Left cardiac atrium (tissue), 4 donors: ENCODE measurements at places on chromosomes 7 and 10. TPM values are rescaled to one million over a fixed set of nuclear protein-coding genes. Genes with fewer than 3 reads are reported as not detected.
A peak's percentile ranks its signal among the peaks of the same experiment; 100 is the strongest.

GRCh38 chr10:52864201-52865106 is 91.9 kb upstream of the MBL2 start:
- peak; percentile 45 for DNase-seq

GRCh38 chr7:132333301-132333700 is 243.0 kb downstream of the PLXNA4 start:
- peak; percentile 47 for DNase-seq

DNA sequence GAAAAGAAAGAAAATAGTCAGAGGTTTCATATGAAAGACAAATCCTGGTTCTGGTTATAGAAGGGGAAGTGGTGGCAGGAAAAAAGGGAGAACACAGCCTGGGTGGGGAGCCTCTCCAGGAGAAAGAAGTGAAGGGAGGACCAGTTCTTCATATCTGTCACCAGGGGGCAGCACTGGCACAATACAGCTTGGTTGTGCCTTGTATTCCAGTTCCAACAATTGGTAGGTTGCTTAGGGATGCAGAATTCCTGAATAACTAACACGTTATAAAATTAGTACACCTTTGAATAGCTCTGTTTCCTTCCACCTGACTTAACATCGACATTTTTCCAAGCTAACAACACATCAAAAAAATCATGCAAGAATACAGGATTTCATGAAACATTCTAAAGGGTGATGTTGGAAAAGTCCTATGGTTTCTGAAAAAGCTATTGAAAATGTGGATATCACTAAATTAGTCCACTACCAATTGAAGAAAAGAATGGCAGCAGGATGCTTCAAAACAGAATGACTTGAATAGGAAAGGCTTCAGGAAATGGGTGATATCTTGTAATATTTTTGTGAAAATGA is 52.9 kb downstream of the CYP26A1 start:
- DNase-seq, result no peak

DNA sequence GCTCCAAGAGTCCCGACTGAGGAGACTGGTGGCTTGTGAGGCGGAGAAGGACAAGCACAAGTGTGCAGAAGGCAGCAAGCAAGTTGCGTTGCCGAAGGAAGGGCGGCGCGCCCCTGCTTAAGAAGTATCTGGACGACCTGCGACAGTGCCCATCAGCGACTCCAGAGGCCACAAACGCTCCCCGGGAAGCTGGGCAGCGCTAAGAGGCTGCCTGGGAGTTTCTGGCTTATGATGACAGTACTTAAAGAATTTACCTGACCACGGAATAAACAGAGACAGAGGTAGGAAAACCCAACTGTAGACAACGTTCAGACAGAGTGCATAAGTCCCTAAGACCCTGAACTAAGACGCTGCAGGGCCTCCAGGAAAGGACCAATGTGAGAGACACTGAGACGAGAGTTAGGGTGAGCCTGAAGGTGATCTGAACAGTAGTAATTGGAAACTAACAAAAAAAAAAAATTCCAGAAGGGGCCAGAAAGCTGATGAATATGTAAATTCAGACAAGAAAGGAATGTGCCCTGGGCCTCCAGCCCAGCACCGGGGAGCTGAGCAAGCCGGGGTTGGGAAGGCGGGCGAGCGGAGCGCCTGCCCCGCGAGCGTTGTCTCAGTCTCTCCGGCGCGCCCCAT is 1.0 kb downstream of the OSBPL3 start:
- DNase-seq, result no peak

- DNase-seq, result no peak
These were observed 913 bp upstream of the NPC1L1 start for GRCh38 chr7:44541876-44542610.

GRCh38 chr7:18445916-18446520 is 49.5 kb upstream of the HDAC9 start:
- no peak for DNase-seq

The KLF14 gene
- total RNA-seq, result not detected

DNA sequence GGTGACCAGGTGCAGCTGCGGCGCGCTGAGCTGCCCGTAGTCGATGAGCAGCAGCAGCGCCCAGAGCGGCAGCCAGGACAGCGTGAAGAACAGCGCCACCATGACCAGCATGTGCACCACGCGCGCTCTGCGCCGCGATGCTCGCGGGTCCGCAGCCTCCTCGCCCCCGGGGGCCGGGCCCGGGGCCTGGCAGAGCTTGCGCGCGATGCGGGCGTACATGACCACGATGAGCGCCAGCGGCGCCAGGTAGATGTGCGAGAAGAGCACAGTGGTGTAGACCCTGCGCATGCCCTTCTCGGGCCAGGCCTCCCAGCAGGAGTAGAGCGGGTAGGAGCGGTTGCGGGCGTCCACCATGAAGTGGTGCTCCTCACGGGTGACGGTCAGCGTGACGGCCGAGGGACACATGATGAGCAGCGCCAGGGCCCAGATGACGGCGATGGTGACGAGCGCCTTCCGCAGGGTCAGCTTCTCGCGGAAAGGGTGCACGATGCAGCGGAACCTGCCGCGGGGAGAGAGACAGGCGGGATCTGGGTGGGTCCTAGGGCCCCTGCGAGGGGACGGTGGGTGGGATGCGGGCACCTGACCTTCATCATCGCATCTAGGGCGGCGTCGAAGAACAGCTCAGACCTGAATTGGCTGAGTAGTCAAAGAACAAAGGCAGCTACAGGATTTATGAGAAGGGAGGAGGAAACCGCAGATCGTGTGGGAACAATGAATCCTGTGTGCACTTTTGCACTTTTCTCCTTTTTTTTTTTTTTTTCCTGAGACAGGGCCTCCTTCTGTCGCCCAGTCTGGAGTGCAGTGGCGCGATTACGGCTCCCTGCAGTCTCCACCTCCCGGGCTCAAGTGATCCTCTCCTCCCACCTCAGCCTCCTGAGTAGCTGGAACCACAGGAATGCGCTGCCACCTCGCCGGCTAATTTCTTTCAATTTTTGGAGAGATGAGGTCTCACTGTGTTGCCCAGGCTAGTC is 22.4 kb upstream of the PPA1 start:
- DNase-seq, result no peak

The CFAP46 gene
- total RNA-seq, result 1.7 TPM

- no peak for DNase-seq
These were observed 139.6 kb downstream of the TSPAN12 start for GRCh38 chr7:120718361-120718760.

DNA sequence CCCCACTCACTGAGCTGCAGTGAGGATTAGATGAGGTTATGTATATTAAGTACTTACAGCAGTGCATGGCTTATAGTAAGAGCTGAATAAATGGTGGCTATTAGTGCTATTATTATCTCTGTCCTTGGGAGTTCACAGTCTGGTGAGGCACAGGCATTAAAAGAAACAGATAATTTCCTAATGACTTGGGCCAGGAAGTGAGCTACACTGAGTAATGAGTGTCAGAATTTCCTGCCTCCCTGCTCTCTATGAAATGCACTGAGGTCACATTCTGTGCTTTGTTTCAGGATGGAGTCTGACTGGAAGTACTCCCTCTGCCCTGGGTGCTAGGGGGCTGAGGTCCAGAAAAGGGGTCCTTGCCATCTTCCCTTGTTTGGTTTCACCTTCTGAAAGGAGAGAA is 48.7 kb upstream of the LOXL4 start:
- no peak for DNase-seq

DNA sequence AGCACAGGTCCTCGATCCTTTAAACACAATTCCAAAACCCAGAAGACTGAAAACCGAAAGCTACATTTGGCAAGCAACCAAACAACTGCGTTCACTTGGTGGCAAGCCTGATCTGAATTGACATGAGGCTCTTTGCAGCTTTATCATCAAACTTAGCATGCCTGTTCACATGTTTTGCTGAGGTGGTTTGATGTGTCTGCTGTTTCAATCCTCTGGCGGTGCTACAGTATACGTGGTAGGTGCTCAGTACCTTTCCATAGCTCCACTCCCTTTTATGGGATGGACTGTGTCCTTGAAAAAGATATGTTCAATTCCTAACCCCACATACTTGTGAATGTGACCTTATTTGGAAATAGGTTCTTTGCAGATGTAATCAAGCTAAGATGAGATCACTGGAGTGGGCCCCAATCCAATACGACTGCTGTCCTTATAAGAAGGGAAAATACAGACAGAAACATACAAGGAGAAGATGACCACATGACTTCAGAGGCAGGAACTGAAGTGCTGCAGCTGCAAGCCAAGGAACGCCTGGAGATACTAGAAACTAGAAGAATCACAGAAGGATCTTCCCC is 33.4 kb downstream of the CCDC6 start:
- DNase-seq, result peak; percentile 59

- no peak for DNase-seq
These were observed 59.6 kb upstream of the ZNF33B start for GRCh38 chr10:42697926-42698325.

GRCh38 chr10:95290461-95291364 is at the start of gene PDLIM1:
PDLIM1 (minus strand) TSS chr10:95291003; CDS start chr10:95290915, 88 bp downstream.
- DNase-seq, result peak; percentile 85

- no peak for DNase-seq
These were observed 97.0 kb downstream of the CABCOCO1 start for GRCh38 chr10:61759751-61760150.

The EPHB6 gene
- 11.1 TPM for total RNA-seq

The HMX3 gene
- total RNA-seq, result not detected

GRCh38 chr10:43749145-43749576 is 100.5 kb upstream of the ZNF32 start:
- no peak for DNase-seq

The ANKRD1 gene
- 3,373 TPM for total RNA-seq

DNA sequence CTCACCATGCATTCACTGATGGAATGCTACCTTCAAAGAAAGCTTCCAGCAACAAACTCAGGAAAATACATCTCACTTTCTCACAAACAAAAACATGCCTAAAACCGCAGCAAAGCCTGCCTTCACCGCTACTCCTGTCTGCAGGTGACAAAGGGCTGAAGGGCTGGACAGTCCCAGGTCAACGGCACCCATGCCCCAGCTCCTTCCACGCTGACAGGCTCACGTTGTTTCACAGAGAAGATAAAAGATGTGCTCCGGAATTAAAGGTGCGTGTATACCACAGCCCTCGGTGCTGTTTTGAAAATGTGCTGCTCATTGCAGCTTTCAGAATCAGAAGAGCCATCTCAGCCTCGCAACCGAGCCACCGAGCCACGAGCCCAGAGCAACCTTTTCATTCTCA is 445.0 kb downstream of the PTPRN2 start:
- DNase-seq, result no peak

DNA sequence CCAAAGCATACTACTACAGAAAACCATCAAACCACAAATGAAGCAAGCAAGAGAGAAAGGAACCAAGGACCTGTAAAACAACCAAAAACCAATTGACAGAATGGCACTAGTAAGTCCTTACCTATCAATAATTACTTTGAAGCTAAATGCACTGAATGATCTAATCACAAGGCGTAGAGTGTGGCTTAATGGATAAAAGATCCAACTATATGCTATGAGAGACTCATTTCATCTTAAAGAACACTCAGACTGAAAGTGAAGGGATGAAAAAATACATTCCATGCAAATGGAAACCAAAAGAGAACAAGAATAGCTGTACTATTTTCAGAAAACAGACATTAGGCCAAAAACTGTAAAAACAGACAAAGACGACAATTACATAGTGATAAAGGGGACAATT is 70.7 kb downstream of the CRPPA start:
- DNase-seq, result no peak

DNA sequence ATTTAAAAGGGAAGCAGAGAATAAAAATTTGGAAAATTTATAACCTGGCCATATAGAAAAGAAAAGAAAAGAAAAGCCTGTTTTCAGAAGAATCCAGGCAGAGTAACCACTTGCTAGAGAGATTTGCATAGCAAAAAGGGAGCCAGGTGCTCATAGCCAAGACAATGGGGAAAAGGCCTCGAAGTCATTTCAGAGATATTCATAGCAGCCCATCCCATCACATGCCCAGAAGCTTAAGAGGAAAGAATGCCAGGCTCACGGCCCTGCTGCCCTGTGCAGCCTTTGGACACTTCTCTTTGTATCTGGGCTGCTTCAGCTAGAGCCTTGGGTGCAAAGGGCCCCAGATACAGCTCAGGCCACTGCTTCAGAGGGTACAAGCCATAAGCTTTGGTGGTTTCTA is 159.8 kb downstream of the CCDC7 start:
- DNase-seq, result no peak

- DNase-seq, result no peak
These were observed 112.6 kb downstream of the MDFIC start for GRCh38 chr7:115034515-115034914.

GRCh38 chr7:97187067-97187466 is 69.6 kb downstream of the SDHAF3 start:
- DNase-seq, result no peak

GRCh38 chr10:27743877-27744801 is 1.5 kb downstream of the MKX start:
- peak; percentile 27 for DNase-seq

DNA sequence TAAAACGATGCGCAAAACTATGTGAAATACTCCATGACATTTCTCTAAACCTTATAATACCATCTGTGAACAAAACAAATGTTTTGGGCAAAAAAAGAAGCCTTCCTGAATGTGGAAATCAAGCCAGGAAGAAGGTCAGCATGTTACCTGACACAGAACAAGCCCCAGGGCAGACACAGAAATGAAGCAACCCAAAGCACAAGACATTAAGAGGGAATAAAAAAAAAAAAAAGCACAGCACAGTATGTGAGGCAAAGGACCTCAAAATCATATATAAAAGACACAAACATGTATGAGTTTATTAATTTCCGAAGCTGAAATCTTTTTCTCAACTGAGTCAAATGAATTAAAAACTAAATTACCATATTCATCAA is 161.8 kb downstream of the SKIDA1 start:
- no peak for DNase-seq

The VWDE gene
- total RNA-seq, result 7.3 TPM

The LGI1 gene
- 0.27 TPM for total RNA-seq

The ACTR3C gene
- total RNA-seq, result 3.7 TPM

DNA sequence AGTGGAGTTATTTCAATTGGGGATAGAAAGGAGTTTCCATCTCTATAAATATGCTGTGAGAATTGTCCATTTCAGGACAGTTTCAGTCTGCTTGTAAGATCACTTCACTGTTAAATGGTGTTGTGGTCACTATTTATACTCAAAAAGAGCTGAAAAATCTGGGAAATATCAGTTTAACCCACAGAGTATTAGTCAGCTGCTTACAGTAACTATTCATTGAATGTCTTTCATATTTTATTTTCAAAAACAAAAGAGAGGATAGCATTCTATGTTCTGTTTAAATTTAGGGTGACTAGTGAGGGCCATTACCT is 85.4 kb upstream of the PLXDC2 start:
- DNase-seq, result no peak

DNA sequence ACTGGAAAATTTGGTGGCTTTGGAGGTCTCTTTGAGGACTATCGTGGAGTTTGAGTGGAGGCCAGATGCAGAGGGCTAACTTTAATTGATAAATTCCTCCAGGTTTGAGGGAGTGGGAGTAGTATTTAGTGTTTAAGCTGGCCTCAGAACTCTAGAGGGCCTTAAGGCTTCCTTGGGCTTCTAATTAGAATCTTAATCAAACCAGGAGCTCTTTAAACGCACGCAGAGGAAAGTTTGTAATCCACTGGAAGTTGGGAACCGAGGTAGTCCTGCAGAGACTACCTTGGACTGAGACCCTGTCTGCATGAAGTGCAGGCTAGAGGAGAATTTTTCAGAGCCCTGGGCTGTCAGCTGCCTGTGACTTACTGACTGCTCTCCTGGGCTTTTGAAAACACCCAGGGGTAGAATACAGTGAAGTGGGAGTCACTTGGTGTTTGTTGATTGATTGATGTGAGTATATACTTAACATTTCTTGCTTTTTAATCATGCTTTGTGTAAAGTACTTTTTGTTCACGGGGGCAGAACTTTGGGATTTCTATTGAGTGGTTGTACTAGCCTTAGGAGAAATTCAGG is 5.9 kb downstream of the SPAG6 start:
- no peak for DNase-seq

The MSANTD7 gene
- total RNA-seq, result 6.3 TPM
